ENCODE measurements at places on chromosomes 4 and X.
A peak's percentile ranks its signal among the peaks of the same experiment; 100 is the strongest.

GRCh38 chrX:68693481-68694434 lies 46.3 kb downstream of the STARD8 start:
- DNase-seq: no peak

- DNase-seq: no peak
Observed at GRCh38 chr4:581753-582361, 5.8 kb upstream of the TMEM271 start.

DNA sequence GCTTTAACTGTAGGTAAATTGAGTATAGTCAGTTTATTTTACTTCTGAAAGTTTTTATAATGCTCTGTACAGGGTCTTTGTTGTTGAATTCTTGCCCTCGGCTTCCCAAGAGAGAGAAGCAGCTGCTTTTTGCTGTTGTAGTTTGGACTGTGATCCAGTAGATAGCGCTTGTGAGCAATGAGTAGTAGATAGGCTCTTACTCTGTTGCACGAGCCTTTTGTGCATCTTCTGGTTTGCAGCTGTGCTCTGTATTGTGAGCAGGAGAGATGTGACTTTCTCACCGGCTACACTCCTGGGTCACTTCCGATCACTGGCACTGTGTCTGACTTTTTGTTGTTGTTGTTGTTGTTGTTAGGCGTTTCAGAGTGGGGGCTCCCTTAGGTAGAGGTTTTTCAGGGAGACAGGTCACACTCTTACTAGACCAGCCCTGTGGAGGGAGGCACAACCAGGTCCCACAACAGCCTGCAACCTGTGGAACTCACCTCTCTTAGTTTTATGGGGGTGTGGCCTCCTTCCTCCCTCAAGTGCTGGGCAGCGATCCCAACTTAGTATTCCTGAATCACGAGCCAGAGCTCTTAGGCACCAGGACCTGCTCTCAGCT lies 822.1 kb upstream of the GALNTL6 start:
- no peak for DNase-seq

GRCh38 chr4:80221161-80221560 lies 23.9 kb downstream of the PRDM8 start:
- DNase-seq: no peak

- DNase-seq: peak; percentile 7
Observed at GRCh38 chr4:106898621-106899230, 137.4 kb downstream of the DKK2 start.

GRCh38 chrX:39755143-39756032 lies 342.4 kb downstream of the BCOR start:
- DNase-seq: peak; percentile 76

DNA sequence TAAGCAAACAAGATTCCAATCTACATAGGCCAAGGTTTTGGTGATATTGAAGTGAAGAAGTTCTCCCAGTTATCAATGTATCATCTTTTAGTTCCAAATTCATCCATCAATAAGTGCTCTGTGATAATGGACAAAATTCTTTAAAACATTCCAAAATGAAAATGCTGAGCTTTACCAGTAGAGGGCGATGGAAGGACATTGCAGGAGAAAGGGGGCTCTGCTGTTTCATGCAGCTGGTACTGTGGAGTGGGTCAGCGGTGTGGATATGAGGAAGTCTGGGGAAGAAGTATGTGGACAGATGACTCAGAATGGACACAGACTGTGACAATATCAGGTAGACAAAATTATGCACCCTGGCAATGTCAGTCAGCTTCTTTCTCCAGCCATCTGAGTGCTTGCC lies 46.6 kb upstream of the HS6ST2 start:
- DNase-seq: no peak

GRCh38 chr4:87171944-87172343 lies 48.5 kb downstream of the KLHL8 start:
- no peak for DNase-seq

GRCh38 chr4:122661176-122662160 lies 40.6 kb upstream of the IL21 start:
- no peak for DNase-seq

Data from urinary bladder (tissue), 4 donors.